ENCODE measurements at places on chromosomes 3 and 15.
A peak's percentile ranks its signal among the peaks of the same experiment; 100 is the strongest.

DNA sequence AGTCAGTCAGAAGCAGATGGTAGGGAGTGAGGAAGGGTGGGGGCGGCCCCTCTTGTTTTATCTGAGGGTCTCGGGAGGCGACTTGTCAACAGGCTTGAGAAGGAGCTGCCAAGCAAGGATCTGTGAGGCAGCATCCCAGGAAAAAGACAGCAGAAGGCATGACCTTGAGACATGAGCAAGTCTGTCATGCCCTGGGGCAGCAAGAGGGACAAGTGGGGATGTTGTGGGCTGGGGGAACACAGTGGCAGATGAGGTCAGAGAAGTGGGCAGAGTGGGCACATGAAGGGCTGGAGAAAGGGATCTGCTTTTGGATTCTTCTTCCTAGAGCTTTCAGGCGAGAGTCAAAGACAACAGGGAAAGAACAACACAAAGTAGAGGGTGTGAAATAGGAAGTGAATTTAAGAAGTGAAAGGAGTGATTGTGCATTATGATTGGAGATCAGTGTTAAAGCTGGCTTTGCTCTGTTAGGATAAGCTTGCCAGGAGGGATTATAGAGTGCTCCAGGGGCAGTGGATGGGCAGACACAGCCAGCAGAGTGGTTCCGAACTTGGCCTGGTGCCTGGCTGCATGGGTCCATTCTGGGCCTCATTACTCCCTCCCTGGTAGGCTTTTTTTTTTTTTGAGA, 73.3 kb downstream of the USP13 start:
- no peak for DNase-seq

DNA sequence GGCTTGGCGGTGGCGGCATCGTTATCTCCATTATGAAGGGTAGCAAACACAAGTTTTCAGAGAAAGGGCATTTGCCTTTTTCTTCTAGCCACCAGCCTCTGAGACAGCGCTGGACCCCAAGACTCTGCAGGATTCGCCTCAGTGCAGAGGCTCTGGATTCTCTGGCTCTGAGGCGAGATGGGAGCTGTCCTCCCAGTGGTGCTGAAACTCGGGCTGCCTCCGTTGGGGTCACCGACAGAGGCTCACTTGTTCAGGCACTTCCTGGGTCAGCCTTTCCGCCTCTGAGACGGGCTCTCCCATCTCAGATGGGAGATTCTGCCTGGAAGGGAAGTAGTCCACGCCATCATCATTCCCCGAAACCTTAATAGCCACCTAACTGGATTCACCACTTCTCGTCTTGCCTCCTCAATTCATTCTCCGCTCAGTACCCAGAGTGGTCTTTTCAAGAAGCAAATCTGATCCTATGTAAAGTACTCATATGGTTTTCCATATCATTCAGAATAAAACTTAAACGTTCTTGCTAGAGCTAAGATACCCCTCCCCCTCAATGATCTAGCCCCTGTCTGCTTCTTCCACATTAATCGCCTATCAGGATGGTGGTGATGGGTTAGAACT, 76.9 kb downstream of the RHCG start:
- DNase-seq = peak; percentile 75

DNA sequence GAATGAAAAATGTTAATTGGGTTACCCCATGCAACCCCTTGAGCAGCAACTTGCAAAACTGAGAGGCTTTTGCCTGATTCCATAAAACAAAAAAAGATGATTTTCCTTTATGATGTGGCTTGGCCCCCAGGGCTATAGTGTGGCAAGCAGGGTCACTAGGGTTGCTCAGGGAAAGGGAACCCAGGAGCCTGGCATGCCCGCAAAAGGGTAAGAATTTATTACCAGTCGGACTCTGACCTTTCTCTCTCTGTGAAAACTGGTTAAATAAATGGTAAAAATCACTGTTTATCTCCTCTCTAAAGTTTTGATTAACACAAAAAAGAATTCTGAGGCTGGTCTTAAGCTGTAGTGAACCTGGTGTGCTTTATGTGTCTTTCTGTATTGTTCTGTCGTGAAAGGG, 37.7 kb upstream of the SEC61A1 start:
- no peak for DNase-seq

- no peak for DNase-seq
Observed at GRCh38 chr3:125442506-125442905, 67.4 kb upstream of the ZNF148 start.

- peak; percentile 7 for DNase-seq
Observed at GRCh38 chr15:78004222-78004727, 73.2 kb downstream of the TBC1D2B start.

- DNase-seq = no peak
Observed at GRCh38 chr15:90619468-90619867, 89.7 kb downstream of the CRTC3 start.

DNA sequence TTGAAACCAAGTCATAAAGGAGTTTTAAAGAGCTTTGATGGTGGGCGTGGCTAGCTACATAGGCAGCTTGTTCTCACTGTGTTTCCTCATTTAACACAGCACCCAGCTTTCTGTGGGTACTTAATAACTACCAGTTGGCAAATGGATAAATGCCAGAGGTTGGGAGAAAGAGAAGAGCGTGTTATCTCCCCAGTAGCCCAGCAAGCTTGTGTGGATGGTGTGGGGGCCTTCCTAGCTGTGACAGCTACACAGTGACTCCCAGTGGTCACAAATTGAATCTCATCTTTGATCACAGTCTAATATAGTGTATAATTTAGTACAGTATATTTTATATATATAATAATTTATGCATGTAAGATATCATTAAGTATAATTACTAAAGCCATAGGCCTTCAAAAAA, 984.1 kb downstream of the EPHA3 start:
- DNase-seq = no peak

- DNase-seq = no peak
Observed at GRCh38 chr15:90364251-90364650, 12.2 kb downstream of the ZNF774 start.

DNA sequence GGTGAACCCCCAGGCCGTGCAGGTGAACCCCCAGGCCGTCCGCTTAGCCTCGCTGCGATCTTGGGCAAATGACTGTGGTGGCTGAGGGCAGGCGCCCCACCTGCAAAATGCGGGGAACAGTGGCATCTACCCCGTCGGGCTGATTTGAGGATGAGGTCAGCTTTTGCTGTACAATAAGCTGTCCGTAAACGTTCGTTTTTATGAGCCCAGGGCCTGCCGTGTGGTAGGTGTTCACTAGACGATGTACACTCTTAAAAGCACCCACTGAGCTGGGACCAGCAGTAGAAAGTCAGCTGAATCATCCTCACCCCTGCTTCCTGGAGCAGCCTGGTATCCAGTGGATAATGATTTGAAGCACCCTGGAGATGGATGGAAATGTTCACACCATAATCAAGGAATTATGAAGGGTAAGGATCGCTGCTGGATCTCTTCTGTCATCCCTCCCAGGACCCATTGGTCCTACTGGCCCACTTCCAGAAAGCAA, 943 bp upstream of the PCSK6 start:
- no peak for DNase-seq

DNA sequence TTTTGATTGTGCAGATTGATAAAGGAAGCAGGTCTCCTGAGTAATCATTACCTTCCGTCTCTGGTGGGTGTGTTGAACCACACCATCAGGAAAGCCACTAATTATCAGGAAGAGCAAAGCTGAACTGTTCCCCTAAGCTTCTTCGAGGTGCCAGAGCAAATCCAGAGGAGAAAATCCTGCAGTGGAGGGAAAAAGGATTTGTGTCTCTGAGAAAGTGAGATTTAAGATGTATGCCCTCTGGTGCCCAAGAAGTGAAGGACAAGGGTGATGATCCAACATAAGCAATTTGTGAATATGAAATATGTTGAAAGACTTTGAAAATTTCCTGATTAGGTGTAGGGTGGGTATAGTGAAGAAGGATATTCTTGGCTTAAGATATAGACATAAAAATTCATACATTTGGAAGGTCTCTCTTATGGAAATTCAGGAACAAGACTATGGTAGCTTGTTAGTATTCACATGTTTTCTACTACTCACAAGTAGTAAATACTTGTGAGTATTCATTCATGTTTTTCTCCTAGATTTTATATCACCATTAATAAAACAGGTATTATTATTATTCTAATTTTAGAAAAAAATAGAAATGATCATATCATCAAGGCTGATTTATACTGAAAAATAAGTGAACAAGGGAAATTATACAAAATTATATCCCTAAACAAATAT, 34.8 kb downstream of the COMMD2 start:
- peak; percentile 51 for DNase-seq

DNA sequence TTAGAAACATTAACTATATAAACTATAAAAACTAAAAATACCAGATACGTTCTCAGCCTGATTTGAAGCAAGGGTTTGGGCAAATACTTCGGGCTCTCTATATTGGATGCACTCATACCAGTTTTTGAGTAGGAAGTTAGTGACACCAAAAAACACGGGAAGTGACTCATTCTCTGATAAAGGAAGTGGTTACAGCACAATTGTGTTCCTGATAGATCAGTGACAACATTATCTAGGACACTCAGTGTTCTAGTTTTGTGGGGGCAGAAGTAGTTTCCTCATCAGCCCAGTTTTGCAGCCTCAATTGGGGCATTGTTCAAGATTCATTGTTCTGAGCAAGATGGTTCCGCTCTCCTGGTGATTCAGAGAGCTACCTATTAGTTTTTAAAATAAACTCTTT, 469.6 kb upstream of the DPPA4 start:
- no peak for DNase-seq

- DNase-seq = peak; percentile 7
Observed at GRCh38 chr3:70620367-70620766, 307.9 kb upstream of the MDFIC2 start.

GRCh38 chr3:4410606-4411005, 56.5 kb downstream of the SUMF1 start:
- no peak for DNase-seq

GRCh38 chr3:34107669-34108068, 309.2 kb downstream of the PDCD6IP start:
- no peak for DNase-seq

GRCh38 chr3:167830007-167830406, 94.5 kb downstream of the SERPINI1 start:
- no peak for DNase-seq

DNA sequence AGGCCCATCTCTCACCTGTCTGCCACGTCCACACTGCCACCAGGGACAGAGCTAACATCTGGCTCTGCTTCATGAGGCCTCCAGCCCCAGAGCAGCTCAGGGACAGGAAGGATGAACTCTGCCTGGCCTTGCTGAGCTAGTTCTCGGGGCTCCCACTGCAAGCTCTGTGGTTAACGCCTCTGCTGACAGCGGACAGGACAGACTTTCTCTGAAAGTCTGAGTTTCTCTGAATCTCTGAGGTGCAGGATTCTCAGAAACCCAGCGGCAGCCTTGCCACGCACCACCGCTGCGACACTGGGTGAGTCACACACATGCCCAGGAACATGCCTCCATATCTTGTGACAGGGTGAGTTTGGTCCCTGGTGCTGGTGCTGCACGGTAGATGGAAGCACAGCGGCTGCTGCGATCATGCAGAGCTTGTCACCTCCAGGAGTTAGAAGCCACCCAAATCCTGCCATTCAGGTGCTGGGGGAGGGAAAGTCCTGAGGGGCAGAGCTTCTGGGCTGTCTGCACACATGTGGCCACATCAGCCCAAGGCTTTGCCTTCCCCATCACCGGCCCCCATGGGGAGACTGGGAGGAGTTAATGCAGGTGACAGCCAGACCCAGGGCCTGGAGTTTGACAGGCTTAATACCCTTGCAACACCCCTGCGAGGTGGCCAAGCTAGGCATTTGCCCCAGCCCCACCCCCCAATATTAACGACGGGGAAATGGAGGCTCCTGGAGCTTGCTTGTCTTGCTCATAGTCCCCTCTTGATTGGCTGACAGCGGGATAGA, 267.0 kb downstream of the PLCL2 start:
- no peak for DNase-seq

DNA sequence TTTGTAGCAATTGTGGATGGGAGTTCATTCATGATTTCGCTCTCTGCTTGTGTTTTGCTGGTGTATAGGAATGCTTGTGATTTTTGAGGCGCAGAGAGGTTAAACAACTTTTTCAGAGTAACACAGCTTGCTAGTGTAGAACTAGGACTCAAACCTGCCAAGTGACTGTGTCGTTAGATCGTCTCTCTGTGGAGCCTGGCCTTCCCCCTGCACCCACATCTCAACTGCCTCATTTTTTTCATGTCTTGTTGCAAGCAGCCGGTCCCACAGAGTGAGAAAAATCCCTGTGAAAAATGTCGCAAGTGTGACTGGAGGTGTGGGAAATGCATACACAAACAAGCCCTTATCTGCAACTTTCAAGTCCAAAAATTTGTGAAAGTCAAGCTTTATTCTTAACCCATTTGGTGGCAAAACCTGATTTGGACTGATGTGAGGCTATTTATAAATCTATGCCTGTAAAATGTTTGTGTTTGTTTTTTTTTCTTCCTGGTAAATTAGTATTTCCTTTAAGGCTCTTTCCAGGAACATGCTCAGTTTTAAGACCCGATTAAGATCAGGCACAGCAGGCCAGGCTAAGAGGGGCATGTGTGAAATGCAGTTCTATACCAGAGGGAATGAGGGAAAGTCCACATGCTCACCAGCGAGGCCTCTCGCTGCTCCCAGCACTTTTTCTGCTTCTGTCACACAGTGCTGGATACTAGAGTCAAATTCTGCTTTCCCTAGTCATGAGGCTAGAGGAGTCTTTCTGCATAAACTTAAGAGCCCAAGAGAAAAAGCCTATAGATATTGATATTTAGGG, 25.8 kb downstream of the ST6GAL1 start:
- DNase-seq = peak; percentile 42

DNA sequence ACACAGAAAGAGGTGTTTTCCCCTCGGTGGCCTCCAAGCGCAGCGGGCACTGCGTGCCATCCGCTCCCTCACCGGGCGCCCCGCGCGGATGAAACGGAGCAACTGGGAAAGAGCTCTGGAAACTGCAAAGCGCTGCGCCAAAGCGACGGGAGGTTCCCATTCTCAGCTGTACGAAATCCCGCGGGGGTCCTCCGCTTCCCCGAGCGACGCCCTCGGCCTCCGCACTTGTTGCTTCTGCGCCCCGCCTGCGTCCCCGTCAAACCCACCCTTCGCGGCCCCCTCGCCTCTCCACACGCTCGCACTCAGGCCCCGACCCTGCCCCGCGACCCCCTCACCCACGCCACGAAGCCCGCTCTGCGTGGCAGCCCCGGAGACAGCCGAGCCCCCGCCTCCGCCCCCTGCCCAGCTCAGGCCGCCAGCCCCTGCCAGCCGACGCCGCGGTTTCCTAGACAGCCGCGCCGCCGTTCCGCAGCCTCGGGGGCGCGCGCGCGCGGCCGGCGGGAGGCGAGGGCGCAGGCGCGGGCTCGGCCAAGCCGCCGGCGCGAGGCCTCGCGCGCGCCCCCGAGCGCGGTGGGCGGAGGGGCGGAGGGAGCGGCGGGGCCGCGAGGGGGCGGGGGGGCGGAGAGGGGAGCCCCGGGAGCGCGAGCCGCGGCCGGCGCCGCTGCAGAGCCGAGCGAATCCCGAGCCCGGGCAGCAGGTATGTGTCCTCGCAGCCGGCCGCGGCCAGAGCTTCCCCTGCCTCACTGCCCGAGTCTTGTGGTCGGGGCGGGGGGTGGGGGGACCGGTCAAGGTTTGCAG, at the start of gene TMEM266:
Gene TMEM266 (plus strand): TSS at position 666 of the 798 bp plus-strand sequence. CDS start 74,279 bp downstream, outside the sequence.
- DNase-seq = peak; percentile 62

Measured in T47D (cell line).